ENCODE measurements at places on chromosomes 4 and X. TPM values are rescaled to one million over a fixed set of nuclear protein-coding genes. Genes with fewer than 3 reads are reported as not detected.

Gene ZNF185
- total RNA-seq = 3.3 TPM

Gene RAB9B
- 0.19 TPM for total RNA-seq

GRCh38 chrX:140391313-140391712, 113.6 kb downstream of the SOX3 start:
- no peaks in the 10 kb centered on the region for H3K36me3 ChIP-seq
- no peaks in the 10 kb centered on the region for H3K4me1 ChIP-seq
- no peak for DNase-seq

DNA sequence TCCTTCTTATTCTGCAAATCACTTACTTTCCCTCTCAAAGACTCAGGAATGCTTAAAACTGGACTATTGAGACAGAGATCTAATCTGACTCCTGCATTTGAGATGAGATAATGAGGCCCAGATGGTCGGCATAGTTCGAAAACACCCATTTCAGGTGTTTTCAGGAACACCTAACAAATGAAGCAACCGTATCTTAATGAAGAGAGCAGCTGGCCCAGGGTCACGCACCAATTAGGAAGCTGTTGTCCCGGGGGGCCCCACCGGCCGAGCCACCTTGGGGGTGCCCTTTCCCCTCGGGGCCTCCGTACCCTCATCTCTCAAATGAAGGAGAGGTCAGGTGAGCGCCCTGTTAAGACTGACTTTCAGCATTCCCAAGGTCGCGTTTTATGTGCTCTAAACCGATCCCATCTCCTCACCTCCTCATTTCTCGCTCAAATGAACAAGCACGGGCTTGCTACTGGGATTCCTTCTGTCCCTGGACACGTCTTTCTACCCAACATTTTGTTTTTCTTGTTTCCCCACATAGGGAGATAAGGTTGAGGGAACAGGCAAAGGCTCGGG, 824 bp downstream of the LRPAP1 start:
- H3K4me1 ChIP-seq = peaks cover 53% of the 10 kb centered on the region
- no peaks in the 10 kb centered on the region for H3K27me3 ChIP-seq
- peaks cover 2% of the 10 kb centered on the region for H3K36me3 ChIP-seq
- no peak for DNase-seq
- H3K27ac ChIP-seq = no peak overlapping the region

- peaks cover 7% of the 10 kb centered on the region for H3K4me1 ChIP-seq
- no peaks in the 10 kb centered on the region for H3K27me3 ChIP-seq
- no peak for DNase-seq
- H3K36me3 ChIP-seq = no peaks in the 10 kb centered on the region
Measured at GRCh38 chrX:54494989-54495813, 833 bp downstream of the FGD1 start.
